ENCODE measurements at places on chromosomes 13 and 19.
A peak's percentile ranks its signal among the peaks of the same experiment; 100 is the strongest.

DNA sequence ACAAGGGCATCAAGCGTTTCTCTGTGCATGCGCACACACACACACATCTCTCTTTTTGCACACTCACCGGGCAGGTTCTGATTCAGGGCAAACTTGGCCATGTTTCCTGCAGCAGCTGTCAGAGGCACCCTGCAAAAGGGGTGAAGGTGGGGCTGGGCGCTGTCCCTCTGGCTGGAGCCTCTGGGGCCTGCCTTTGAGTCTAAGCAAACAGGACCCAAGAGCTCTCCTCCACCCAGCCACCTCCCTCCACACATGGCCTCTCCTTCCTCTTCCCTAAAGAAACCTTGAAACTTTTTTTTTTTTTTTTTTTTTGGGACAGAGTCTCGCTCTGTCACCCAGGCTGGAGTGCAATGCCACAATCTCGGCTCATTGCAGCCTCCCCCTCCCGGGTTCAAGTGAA, 5.3 kb downstream of the KANK3 start:
- no peak for DNase-seq
- peaks cover 4% of the 10 kb centered on the region for H3K4me1 ChIP-seq
- H3K27me3 ChIP-seq: peaks cover 20% of the 10 kb centered on the region
- no peak overlapping the region for H3K4me3 ChIP-seq
- no peaks in the 10 kb centered on the region for H3K36me3 ChIP-seq

DNA sequence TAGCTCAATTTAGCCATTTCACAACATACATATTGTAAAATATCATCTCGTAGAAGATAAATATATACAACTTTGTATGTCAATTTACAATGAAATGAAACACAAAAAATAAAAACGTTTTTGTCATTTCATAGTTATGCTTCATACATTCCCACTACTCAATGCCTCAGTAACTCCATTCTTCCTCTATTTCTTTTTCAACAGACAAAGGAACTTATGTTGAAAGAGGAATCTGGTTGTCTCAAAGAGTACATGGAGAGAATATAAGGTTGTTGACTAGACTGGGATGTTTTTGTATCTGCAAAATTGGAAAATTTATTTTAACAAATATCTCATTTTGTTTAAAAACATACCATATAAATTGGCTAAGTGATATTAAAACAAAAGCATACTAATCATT, 12.8 kb downstream of the KCTD12 start:
- H3K27ac ChIP-seq: no peak overlapping the region
- peaks cover 5% of the 10 kb centered on the region for H3K36me3 ChIP-seq
- no peak for DNase-seq

DNA sequence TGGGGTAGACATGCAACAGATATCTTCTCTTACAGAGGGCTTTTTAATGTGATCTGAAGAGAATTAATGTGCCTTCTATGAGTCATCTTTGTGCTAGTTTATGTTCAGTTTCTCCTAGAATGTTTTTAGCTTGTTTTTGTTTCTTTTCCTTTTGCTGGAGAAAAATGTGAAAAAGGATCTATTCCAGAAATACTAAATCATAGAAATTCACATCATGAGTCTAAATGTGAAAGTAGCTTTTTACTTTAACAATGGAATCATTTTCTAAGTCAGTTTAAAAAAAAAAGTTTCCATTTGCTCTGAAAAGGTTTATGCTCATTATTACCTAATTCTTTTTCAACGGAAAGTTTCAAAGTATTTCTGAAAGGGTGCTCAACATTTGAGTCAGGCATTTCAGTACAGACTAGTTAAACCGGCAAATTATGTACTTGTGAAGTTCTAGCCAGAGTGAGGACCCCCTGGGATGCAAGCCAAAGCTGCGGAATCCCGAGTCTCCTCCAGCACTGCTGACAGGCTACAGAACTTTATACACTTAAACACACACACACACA, 72.9 kb downstream of the SPATA13 start:
- no peak overlapping the region for H3K4me3 ChIP-seq
- peaks cover 12% of the 10 kb centered on the region for H3K4me1 ChIP-seq
- peaks cover 24% of the 10 kb centered on the region for H3K27me3 ChIP-seq
- peaks cover 2% of the 10 kb centered on the region for H3K36me3 ChIP-seq
- no peak overlapping the region for H3K27ac ChIP-seq

DNA sequence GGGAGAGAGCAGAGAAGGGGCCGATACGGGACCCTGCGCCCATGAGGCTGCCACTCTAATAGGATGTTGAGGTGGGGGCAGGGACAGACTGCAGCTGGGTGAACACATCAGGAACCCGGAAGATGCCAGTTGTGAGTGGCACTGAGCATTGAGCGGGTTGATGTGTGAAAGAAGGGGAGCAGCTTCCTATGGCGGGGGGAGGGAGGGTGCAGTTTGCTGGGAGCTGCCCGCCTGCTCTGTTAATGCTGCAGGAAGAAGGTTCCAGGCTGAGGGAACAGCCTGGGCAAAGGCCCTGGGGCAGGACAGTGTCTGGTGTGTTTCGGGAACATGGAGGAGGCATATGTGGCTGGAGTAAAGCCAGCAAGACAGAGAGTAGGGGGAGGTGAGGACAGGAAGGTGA, 29.8 kb downstream of the DNM2 start:
- no peak for DNase-seq
- H3K4me3 ChIP-seq: peak overlapping the region; percentile 25
- no peaks in the 10 kb centered on the region for H3K36me3 ChIP-seq
- H3K27me3 ChIP-seq: no peaks in the 10 kb centered on the region
- peak overlapping the region; percentile 83 for H3K27ac ChIP-seq
- H3K4me1 ChIP-seq: peaks cover 43% of the 10 kb centered on the region

DNA sequence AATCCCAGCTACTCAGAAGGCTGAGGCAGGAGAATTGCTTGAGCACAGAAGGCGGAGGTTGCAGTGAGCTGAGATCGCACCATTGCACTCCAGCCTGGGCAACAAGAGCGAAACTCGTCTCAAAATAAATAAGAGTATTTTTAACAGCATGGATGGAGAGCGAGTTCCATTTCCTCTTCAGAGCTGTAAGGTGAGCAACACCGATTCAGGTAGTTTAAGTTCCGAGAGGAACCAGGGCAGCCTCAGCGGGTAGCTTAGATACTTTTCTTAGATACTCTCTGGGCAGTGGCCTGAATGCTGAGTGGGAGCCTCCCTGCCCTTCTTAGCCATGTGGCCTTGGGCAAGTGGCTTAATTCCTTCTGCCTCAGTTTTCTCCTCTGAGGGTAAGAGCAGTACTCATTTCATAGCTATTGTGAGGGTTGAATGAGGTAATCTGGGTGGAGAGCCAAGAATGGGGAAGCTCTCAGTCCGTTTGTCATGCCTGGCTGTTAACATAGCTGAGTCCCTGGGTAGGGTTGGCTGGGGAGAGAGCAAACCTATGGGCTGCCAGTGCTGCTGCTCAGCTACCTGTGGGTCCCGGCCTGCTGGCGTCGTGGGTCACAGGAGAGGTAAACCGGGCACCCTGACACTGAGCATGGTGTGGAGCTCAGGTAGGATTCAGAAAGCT, 4.1 kb downstream of the ATP11A start:
- no peak for DNase-seq
- peak overlapping the region; percentile 76 for H3K27ac ChIP-seq
- H3K4me3 ChIP-seq: no peak overlapping the region

- H3K27ac ChIP-seq: peak overlapping the region; percentile 59
- DNase-seq: no peak
- H3K4me1 ChIP-seq: peaks cover 8% of the 10 kb centered on the region
Measured at GRCh38 chr13:29887030-29887557, 36.7 kb upstream of the UBL3 start.

DNA sequence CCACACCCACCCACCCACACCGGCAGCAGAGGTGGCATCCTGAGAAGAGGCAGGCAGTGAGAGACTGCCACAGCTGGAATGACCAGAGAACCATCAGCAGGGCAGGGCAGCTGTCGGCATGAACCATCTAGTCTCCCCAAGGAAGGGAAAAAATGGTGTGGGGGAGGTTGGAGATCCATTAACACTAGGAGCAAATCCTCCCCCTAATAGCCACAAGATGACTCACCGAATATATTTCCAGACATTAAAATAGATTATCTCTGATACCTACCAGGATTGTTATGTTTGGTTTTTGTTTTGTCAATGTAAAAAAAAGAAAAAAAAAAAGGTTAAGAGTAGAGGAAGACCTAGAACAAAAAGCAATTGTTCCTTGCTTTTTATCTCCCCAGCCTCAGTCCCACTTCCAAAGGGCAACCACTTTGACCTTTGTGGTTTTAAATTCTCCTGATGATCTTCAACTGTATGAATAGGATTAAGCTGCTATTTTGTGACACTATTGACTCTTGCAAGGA, 34.2 kb downstream of the THSD1 start:
- no peaks in the 10 kb centered on the region for H3K36me3 ChIP-seq
- H3K4me3 ChIP-seq: no peak overlapping the region
- no peaks in the 10 kb centered on the region for H3K4me1 ChIP-seq
- H3K27ac ChIP-seq: peak overlapping the region; percentile 59
- no peak for DNase-seq
- H3K27me3 ChIP-seq: no peaks in the 10 kb centered on the region

GRCh38 chr13:58324161-58324560, 692.6 kb downstream of the PCDH17 start:
- no peak for DNase-seq
- no peaks in the 10 kb centered on the region for H3K36me3 ChIP-seq
- H3K4me3 ChIP-seq: no peak overlapping the region

DNA sequence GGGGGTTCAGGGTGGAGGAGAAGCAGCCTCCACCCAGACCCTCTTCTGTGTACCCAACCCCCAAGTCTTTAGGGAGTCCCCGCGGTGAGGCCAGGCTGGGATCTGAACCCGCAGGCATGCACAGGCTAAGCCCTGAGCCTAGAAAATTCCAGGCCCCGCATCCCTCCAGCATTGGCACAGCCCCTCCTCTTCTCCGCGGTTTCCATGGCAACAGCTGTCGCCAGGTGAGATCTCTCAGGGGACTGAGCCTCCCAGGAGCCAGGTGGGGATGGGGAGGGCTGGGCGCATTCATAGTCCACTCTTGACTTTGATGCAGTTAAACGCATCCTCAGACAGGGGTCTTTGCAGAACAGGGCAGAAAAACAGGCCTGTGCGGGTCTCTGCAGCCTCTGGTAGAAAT, 48.3 kb upstream of the USP29 start:
- no peak for DNase-seq
- no peak overlapping the region for H3K4me3 ChIP-seq
- no peaks in the 10 kb centered on the region for H3K27me3 ChIP-seq
- no peaks in the 10 kb centered on the region for H3K4me1 ChIP-seq
- no peak overlapping the region for H3K27ac ChIP-seq

DNA sequence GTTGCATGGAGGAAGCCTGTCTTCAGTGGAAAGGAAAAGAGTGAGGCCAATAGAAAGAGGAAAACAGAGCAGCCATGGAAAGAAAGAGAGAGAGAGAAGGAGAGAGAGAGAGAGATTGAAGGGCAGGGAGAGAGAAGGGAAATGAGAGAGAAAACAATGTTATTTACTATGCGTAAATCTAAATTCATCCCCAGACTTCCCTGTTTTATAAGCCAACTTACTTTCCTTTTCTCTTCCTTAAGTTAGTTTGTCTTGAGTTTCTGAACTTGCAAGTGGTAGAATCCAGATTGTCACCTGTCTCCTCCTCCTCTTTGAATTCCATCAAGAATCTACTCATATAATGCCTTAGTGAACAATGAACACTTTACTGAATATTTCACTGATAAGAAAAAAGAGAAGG, 16.8 kb upstream of the RCBTB2 start:
- no peaks in the 10 kb centered on the region for H3K27me3 ChIP-seq
- no peak overlapping the region for H3K4me3 ChIP-seq
- DNase-seq: no peak
- H3K4me1 ChIP-seq: no peaks in the 10 kb centered on the region
- peaks cover 2% of the 10 kb centered on the region for H3K36me3 ChIP-seq
- H3K27ac ChIP-seq: no peak overlapping the region

GRCh38 chr19:49213791-49214190, 56.2 kb downstream of the TRPM4 start:
- DNase-seq: no peak
- peaks cover 8% of the 10 kb centered on the region for H3K4me1 ChIP-seq
- H3K27ac ChIP-seq: no peak overlapping the region

DNA sequence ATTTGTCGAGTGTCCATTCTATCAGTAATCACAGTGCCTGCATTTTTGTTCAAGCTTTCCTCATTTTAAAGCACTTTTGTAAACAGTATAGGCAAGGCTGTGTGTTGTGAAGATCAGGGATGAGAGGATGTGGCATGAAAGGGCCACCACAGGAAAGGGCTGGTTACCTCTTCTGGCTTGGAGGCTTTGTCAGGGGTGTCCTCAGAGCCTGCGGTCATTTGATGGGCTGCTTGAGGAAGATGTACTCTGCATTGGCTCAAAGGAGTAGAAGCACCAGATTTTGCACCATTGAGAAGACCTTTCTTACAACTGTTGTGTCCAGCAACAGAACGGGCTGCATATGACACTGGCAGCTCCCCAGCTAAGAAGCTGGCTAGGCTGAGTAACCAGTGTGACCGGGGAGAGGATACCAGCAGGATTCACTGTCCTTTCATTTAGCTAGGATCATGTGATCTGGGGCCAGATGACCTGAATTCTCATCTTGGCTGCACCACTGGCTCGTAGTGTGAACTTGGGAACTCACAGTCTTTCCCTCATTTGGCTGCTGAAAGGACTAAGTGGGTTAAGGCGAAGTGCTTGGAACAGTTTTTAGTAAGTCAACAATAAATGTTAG, 380.2 kb downstream of the FGF9 start:
- H3K4me1 ChIP-seq: peaks cover 32% of the 10 kb centered on the region
- peak overlapping the region; percentile 66 for H3K27ac ChIP-seq
- no peaks in the 10 kb centered on the region for H3K36me3 ChIP-seq
- no peaks in the 10 kb centered on the region for H3K27me3 ChIP-seq

DNA sequence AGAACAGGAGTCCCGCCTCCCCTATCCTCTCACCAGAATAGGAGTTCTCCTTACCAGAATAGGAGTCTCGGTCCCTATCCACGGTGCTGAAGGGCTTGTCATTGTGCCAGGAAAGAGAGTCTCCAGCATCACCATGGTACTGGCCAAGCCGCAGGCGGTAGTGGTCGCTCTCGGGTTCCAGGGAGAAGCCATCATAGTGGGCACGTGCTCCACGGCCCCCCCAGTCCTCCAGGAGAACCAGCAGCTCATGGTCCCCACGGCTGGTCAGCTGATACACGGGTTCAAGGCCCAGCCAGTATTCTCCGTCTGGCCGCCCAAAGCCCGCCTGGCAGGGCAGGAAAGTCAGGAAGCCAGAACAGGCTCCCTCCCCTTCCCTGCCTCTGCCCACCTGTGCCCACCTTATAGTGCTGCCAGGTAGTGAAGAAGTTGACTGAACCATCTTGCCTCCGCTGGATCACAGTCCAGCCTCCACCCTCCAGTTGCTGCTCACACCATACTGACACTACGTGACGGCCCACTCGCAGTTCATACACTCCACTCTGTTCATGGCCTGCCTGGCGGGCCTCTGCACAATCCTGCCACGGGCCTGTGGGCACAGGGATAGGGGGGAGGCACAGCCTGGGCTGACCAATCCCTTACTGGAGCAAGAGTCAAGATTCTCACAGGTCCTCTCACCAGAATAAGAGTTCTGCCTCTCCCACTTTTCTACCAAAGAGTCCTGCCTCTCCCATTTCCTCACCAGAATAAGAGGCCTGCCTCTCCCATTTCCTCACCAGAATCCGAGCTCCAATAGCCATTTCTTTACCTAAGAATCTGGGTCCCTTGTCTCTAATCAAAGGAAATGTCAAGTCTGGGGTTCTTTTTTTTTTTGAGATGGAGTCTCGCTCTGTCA, 7.4 kb downstream of the SHFL start:
- peaks cover 7% of the 10 kb centered on the region for H3K36me3 ChIP-seq
- no peaks in the 10 kb centered on the region for H3K27me3 ChIP-seq
- no peak overlapping the region for H3K4me3 ChIP-seq
- peak overlapping the region; percentile 6 for H3K27ac ChIP-seq
- DNase-seq: no peak

All from T-helper 17 cell (primary cell).